ENCODE measurements at places on chromosomes 16 and 17.

- no peak for DNase-seq
These were observed 64.2 kb upstream of the CACNG3 start for GRCh38 chr16:24191876-24192402.

DNA sequence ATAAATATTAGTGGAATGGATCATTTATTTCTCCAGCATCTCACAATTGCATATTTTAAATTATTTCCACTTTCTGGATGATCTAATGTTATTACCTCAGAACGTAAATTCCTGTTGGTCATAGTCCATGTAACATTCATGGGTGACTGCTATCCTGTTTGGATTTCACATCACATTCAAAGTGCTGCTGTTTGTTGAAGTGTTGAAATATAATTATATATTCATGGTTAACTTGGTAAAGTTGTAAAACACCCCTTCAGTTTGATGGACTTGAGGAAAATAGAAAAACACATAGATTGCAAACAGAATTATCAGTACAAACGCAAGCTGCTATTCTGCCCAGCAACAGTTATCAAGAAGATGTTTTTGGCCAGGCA lies 59.6 kb downstream of the TANGO6 start:
- DNase-seq = no peak

DNA sequence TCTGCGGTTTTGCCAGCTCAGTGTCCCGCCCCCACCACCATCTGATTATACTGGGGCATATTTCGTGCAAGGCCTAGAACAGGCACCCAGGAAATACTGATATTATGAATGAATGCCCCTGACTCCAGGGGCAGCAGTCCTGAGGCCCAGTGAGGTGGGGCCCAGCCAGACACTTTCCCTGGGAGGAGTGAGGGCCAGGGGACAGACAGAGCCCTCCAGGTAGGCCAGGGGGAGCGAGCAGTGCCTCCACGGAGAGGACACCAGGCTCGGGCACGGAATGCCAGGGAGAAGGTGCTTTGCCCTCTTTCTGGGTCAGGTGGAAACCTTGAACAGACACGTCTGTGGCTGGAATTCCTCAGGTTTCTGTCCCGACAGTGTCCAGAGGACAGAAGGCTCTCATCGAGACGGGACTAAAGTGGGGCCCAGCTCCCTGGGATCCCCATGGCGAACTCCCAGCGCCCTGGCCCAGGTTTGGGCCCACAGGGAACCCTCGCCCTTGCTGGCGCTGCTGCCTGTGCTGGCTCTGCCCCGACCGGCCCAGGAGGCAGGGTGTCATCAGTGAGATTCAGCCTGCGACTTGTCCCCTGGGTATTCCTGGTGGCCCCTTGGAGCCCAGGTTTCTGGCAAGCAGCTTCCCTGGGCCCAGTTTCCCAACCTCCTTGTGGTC lies 4.3 kb downstream of the KATNB1 start:
- DNase-seq = no peak

- DNase-seq = no peak
These were observed 460.4 kb downstream of the SLC39A11 start for GRCh38 chr17:72631949-72632684.

DNA sequence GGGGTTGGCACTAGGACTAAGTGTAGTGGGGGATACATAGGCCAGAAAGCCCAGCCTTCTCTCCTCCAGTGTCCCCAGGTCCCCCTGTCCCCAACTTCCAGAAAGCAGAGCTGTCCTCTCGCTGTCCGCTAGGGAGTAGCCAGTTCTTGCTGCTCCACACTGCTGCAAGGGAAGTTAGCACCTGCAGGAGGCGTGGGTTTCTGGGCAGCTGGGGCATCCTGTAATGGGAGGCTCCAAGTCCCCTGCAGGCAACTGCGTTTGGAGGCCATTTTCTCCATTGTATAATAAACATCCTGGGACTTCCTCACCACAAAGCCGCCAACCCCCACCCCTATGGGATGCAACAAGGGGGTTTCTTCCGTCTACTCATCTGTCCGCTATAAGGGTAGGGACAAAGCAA lies 1.7 kb downstream of the RPRML start:
- no peak for DNase-seq

DNA sequence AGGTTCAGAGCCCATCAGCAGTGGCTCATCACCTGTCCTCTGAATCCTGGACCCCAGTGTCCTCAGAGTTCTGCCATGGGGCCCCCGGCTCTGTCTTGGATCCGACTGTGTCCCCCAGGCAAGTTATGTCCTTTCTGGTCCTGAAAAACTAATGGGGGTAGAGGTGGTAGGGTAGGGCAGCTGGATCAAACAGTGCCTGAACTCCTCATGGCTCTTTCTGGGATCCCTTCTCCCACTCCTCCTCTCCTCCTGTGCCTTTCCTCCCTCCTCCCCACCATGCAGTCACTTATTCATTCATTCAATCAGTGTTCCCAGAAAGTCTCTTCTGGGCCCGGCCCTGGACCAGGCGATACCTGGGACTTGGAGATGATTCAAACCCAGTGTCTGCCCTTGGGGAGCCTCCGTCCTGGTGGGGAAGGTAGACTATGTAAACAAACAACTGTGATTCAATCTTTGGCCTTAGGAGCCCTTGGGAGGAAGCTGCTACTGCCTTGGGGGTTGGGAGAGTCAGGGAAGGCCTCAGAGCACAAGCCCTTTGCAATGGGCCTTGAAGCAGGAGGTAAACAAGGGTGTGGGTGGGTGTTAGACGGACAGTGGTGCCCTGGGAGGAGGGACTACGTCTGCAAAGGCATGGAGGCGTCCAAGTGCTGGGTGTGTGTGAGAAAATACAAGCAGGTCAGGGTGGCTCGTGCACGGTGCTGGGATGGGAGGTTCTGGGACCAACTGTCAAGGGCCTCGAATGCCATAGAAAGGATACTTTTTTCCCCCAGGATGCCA lies 6.4 kb upstream of the FAM83G start:
- no peak for DNase-seq

- no peak for DNase-seq
These were observed 25.0 kb downstream of the MRC2 start for GRCh38 chr17:62652251-62653001.

DNA sequence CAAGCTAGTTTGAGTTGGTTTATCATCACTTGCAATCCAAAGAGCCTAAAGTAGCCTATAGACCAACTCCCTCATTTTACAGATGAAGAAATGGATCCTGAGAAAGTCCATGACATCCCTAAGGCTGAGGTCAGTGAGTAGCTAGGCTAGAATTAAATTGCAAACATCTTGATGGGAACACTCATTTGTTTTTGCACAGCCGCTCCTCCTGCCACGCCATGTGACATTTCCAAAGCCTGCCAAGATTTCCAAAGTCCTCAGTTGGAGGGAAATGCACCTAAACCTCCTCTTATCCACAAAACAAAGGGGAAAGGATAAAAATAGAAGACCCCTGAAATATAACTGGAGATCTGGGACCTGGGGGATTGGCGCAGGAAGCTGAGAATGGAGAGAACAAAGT lies 15.0 kb downstream of the TMEM92 start:
- DNase-seq = no peak

Measured in GM12864 (cell line).